Hippocampal formation (tissue), 2 donors: ENCODE measurements at places on chromosomes 7 and 10.
A peak's percentile ranks its signal among the peaks of the same experiment; 100 is the strongest.

GRCh38 chr7:19708397-19709248, at the start of gene POLR1F:
Gene POLR1F (minus strand): TSS chr7:19709037. CDS start chr7:19709016, 21 bp downstream.
- DNase-seq = peak; percentile 96

- DNase-seq = no peak
These were observed 5.8 kb downstream of the C7orf57 start for GRCh38 chr7:48040944-48041652.

DNA sequence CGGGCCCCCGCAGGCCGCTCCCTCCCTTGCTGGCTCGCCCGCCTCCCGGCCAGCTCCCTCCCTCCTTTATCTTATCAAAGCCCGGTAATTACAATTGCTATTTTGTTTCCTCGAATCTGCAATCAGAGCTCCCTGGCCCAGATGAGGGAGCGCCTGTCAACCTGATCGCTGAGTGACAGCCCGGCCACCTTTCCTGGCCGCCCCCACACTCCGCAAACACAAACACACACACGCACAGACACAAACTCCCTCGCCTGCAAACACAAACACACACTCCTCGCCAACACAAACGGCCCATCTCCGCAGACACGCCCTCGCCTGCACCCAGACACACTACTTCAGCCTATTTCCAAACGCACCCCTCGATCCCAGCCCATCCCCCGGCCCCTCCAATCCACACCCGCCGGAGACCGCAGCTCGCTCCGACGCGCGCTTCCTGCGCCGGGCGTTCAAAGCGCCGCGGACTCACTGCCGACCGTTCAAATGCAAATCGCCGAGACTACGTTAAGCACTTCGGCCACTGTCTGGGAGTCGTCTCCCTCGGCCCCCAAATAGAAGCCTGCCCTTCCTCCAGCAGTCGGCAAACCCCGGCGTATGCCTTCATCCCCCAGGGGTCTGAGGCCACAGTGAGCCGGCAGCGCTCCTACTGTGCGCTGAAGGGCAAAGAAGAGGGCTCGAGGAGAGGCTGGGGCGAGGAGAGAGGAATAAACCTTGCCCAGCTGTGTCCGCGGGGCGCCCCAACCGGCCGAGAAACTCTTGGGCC, 3.0 kb upstream of the FGF8 start:
- DNase-seq = no peak

DNA sequence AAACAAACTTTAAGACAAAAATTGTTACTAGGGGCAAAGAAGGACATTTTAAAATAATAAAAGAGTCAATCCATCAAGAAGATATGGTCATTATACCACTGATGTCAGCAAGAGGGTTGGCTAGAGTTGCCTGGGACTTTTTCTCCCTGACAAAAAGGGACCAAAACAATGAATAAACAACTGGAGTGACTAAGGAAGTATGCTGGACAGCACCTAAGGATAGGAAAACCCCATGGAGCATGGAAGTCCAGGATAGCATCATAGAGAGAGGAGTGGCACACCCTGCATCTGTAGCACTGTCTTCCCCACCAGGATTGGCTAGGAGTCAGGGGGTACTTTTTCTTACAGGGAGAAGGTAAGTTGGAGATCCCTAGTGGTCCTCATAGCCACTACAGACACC, 73.5 kb upstream of the MACROH2A2 start:
- no peak for DNase-seq

DNA sequence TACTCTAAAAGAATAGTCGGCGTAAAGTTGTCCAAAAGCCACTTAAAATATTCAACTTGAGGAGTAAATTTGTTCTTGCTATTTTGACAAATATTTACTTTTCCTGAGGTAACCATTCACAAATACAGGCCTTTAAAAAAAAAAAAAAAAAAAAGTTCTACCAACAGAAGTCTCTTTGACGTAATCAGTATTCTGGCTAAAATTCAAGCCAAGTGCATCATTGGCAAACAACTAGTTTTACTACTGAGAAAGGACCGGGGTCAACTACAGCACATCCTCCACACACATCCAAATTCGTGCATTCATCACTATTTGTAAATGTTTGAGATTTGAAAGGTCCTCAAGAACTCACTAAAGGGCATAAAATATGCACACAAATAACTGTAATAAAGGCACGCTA, 2.0 kb downstream of the OAT start:
- peak; percentile 23 for DNase-seq

- DNase-seq = no peak
These were observed 53.5 kb upstream of the VIPR2 start for GRCh38 chr7:159198016-159198724.

DNA sequence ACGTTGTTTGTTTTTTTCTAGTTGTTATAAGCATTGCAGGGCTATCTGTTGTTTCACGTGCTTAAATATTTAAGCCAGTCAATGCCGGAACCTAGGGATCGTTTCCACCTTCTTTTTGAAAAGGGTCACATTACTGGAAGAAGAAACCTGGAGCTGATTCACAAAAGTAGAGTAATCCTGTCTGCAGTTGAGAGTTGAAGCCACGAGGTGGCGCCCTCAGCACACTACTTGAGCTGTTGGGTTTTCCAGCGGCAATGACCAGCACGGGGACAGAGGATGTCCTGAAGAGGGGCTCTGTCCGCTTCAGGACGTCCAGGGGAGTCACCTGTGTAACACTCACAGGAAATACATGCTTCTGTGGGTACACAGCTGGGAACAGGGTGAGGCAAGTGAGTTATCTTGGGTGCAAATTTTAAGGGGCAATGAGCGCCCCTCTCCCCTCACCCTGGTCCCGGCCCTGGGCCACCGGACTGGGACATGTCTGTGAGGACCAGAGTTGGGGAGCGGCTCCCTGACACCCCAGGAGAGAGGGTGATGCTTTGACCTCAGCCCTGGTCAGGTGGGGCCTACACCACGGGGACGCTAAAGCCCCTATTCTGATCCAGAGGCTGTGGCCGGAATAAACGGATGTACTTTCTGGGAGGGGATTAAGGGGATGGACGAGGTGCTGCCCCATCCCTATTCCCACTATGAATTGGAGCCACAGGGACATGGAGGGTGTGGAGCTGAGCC, 26.3 kb upstream of the WDFY4 start:
- DNase-seq = peak; percentile 58

GRCh38 chr7:149325248-149325647, 63.3 kb downstream of the ZNF783 start:
- DNase-seq = no peak

- no peak for DNase-seq
These were observed 6.2 kb downstream of the TET1 start for GRCh38 chr10:68566351-68566750.

- no peak for DNase-seq
These were observed 534.3 kb downstream of the PARD3 start for GRCh38 chr10:34280599-34281374.

DNA sequence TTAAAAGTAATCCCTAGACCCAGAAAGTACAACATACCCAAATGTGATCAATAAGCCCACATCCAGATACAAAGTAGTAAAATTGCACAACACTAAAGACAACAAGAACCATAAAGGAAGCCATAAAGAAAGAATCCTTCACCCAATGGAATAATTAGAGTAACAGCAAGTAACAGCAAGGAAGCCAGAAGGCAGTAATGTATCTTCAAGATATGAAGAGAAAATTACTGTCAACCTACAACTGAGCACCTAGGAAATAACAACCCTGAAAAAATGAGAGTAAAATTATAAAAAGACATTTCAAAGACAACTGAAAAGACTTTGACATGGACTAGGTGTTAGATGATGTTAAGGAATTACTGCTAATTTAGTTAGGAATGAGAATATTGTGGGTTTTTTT, 60.5 kb downstream of the CNOT4 start:
- DNase-seq = no peak

DNA sequence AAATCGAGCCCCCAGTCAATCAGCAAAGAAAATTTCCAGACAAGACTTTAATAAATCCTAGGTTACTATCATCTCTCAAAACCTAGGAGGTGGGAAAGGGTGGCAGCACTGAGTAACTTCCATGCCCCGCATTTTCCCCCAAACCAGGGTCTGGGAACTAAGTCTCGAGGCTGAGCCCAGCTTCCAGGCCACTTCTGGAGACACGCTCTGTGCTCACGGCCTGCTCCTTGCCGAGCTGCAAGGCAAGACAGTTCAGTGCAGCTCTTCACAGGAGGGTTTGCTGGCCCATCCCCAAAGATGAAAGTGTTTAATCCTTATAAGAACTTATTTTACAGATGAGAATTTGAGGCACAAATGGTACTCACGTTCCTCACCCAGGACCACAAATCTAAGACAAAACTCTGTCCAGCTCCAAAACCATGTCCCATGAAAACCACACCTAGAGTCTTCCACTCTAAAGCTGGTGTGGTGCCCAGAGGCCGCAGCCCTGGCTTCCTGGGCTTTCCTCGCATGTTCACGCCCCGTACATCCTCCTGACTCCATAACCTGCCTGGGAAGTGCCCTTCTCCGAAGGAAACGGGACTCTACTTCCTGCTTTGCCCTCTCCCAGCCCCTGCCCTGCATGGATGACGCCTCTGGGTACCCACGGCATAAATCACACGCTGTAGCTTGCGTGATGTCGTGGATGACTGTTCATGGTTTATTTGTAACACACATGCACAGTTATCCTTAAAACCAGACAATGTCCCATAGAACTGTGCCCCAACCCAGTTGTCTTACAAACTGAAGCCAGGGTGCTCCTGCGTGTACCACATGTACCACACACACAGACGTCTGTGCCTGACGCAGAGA, 201.2 kb downstream of the DIP2C start:
- DNase-seq = no peak

GRCh38 chr7:120600607-120601006, 257.3 kb downstream of the TSPAN12 start:
- DNase-seq = no peak

- DNase-seq = peak; percentile 29
These were observed 169.5 kb downstream of the SNX13 start for GRCh38 chr7:17770710-17771375.

GRCh38 chr10:72334196-72334824, 20.4 kb downstream of the DNAJB12 start:
- DNase-seq = no peak

- DNase-seq = no peak
These were observed 247.4 kb downstream of the CDK14 start for GRCh38 chr7:90843472-90843871.

DNA sequence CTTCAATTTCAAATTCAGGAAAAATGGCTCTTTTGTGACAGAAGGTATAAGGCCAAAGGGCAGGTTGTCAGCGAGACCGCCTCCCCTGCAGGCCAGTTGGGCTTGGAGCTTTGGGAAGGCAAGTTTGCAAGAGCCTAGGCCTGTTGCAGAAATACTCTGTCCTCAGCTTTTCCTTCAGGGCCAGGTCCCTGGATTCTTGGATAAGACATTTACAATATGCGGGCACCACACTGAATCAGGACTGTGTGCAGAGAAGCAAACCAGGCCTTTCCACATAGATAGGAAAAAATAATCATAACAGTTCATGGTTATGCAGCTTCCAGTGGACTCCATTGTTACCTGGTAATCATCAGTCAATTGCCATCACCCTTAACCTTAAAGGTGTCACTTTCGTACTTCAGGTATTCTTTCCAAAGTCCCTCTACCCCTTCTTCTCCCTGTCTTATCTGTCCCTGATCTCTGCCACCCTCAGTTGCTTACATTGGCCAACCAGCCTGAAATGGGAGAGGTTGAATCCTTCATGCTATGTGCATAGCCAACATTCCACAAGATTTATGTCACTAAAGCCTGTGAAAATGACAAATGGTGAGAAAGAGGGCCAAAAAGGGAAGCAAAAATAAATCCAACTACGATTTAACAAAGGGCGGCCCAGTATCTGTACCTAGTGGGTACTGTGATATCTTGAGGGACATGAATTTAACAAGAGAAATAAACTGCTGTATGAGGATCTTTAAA, 304.5 kb upstream of the NFE2L3 start:
- DNase-seq = no peak

GRCh38 chr10:6530966-6531365, 49.1 kb downstream of the PRKCQ start:
- no peak for DNase-seq

- DNase-seq = no peak
These were observed 115.4 kb downstream of the ARID5B start for GRCh38 chr10:62016623-62017490.

- DNase-seq = no peak
These were observed 14.0 kb downstream of the KAZALD1 start for GRCh38 chr10:101075775-101076174.

DNA sequence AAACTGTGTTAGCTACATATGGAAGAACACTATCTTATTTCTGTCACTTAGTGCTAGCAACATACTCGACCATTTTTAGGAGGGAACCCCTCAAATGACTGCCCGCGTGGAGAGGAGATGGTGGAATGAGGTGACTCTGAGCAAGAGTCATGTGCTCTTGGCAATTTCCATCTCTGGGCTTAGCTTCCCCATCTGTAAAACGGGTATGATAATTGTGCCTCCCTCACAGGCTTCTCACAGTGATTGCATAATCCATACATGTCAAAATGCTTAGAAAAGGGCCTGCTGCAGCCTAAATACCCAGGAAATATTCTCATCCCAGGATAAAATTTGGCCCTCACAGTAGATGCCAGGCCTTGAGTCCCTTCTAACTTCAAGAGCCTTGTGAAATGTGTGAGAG, 86.6 kb downstream of the WDFY4 start:
- DNase-seq = no peak

GRCh38 chr10:69800109-69800508, 1.6 kb upstream of the COL13A1 start:
- no peak for DNase-seq

GRCh38 chr7:99255463-99255862, 17.2 kb upstream of the MYH16 start:
- DNase-seq = no peak

DNA sequence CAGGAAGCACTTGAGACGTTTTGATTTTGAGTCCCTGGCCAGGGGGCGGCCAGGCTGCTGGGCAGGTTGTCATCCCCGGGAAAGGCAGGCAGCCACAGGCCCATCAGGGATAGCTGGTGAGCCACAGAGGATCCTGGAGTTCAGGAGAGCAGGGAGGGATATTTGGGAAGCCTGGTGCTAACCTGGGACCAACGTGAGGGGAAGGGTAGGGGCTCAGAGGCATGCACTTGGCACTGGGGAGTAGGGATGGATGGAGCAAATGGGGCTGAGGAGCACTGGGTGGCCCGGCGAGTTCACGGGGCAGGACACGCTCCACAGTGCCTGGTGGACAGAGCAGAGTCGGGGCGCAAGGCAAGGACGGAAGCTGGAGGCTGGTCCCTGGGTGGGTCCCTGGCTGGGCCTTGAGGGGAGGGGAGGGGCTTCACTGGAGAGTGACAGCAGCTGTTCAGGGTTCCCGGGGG, 30.2 kb downstream of the LRRC27 start:
- DNase-seq = no peak

- DNase-seq = no peak
These were observed 71.9 kb upstream of the DUSP5 start for GRCh38 chr10:110425684-110426293.
